Effector memory CD4-positive, alpha-beta T cell (primary cell): ENCODE measurements at places on chromosomes 3 and 15.
A peak's percentile ranks its signal among the peaks of the same experiment; 100 is the strongest.

DNA sequence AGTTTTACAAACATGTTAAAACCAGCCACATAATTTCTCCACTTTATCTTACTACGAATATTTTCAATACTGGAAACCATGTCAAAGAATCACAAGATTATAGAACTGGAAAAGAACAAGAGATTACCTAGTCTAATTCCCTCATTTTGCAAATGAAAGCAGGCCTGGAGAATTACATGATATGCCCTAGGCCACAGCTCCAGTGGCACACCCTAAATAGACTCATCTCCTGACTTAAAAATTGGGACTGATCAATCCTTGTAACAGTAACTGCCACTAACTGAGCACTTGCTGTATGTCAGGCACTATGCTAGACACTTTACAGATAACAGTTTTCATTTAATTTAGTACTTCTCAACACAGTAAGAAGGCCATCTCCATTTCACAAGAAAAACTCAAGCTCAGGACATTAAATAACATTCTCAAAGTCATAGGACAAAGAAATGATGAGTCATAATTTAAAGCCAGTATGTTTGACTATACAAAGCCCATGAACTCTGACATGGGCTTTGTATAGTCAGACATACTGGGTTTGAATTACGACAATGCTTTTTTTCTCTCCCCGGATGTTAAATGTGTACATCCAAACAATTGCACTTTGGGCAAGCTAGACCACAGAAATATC lies 9.4 kb downstream of the IGSF11 start:
- DNase-seq, result no peak
- H3K27ac ChIP-seq, result no peak overlapping the region
- H3K4me3 ChIP-seq, result no peak overlapping the region
- H3K4me1 ChIP-seq, result no peaks in the 10 kb centered on the region
- no peaks in the 10 kb centered on the region for H3K27me3 ChIP-seq
- H3K36me3 ChIP-seq, result no peaks in the 10 kb centered on the region

GRCh38 chr3:62149962-62150361 lies 223.4 kb downstream of the FEZF2 start:
- no peaks in the 10 kb centered on the region for H3K4me1 ChIP-seq
- H3K4me3 ChIP-seq, result no peak overlapping the region
- DNase-seq, result no peak
- no peak overlapping the region for H3K27ac ChIP-seq
- H3K27me3 ChIP-seq, result no peaks in the 10 kb centered on the region

GRCh38 chr3:149593418-149594160 lies 64.2 kb downstream of the WWTR1 start:
- no peak overlapping the region for H3K27ac ChIP-seq
- H3K4me3 ChIP-seq, result no peak overlapping the region
- H3K4me1 ChIP-seq, result no peaks in the 10 kb centered on the region
- H3K27me3 ChIP-seq, result no peaks in the 10 kb centered on the region
- DNase-seq, result no peak

DNA sequence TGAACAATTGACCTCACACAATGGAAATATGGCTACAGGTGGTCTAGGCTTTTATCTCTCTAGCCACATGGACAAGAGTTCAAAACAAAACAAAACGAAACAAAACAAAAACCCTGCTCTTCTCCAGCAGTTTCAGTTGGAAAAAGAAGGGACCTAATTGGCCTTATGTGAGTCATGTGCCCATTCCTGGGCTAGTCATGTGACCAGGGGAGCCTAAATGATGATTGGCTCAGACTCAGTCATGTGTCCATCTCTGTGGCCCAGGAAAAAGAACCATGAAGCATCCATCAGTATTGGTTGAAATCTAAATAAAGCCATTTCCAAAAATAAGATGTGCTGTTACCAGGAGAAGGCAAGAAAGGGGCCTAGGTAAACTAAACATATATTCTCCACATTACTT lies 96.8 kb downstream of the ANXA2 start:
- no peaks in the 10 kb centered on the region for H3K4me1 ChIP-seq
- no peak overlapping the region for H3K4me3 ChIP-seq
- no peak overlapping the region for H3K27ac ChIP-seq

DNA sequence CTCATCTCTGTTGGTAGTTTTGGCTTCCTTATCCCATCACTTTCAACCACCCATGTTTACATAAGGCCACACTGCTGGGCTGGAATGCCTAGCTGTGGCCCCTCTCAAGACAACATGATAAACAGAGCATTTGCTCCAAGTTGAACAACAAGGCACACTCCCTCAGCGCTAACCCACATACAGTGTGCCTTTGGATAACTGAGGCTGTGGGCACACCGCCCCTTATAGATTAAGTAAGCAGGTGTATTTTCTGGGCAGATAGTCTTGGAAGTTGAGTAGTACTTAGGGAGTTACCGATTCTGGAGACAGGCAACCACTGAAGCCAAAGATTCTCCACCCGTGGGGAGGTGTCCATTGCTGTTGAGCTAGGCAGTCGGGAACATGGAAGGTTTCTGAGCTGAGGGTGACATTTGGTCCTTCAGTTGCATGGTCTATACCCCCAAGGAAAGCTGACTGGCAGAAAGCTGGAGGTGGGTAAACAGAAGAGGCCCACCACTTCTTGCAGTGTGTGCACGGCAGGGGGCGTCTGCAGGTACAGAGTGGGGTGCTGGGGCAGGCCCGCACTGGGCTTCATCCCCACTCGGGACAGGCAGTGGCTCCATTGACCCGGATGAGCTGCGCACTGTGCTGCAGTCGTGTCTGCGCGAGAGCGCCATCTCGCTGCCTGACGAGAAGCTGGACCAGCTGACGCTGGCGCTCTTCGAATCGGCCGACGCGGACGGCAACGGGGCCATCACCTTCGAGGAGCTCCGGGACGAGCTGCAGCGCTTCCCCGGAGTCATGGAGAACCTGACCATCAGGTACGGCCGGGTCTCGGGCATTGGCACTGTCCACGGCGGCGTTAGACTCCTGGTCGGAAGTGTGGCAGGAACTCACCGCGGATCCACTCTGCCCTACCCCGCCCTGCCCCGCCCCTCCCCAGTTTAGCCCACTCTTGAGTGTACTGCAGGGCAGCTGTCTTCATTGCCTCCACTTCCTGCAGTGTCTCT lies 16.8 kb downstream of the NOX5 start:
- H3K4me1 ChIP-seq, result no peaks in the 10 kb centered on the region
- no peaks in the 10 kb centered on the region for H3K27me3 ChIP-seq

DNA sequence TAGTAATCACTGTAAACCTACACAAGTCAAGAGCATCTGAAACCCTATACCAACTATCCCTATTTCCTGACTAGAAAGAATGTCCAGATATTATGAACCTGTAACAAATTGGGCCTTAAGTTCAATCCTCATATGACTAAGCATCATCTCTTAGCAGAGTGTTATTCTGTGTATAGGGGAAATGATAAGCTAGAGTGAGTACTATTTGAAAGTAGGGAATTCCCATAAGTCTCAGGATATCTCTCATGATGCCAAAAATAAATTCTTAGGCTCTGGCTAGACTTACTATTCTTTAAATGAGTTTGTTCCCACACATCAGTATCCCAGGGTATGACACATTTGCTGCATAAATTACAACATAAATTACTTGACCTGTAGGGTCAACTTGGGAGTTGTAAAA lies 15.3 kb downstream of the MRPL47 start:
- H3K4me1 ChIP-seq, result no peaks in the 10 kb centered on the region
- H3K27ac ChIP-seq, result no peak overlapping the region
- no peaks in the 10 kb centered on the region for H3K27me3 ChIP-seq
- no peak overlapping the region for H3K4me3 ChIP-seq

DNA sequence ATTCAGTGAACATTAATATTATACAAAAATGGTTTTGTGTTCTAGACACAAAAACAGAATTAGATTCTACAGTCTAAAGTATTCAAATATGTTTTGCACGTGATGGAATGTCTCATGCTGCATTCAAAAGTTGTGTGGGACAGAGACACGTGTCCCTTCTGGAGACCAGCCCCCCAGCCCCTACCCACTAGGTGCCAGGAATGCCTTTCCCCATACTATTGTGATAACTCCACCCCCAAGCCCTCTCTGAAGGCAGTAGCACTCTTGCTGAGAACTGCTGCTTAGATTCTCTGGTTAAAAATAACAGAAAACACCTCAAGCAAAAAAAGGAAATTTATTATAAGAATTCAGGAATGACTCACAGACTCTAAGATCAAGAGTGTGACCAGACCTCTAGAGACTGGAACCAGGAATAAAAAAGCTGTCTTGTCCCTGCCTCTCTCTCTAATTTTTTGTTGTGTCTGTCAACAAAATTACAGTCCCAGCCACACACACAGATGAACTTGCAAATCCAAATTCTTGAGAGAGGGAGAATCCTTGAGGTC lies 57.7 kb downstream of the PXYLP1 start:
- no peaks in the 10 kb centered on the region for H3K4me1 ChIP-seq
- H3K27me3 ChIP-seq, result no peaks in the 10 kb centered on the region
- H3K4me3 ChIP-seq, result no peak overlapping the region

DNA sequence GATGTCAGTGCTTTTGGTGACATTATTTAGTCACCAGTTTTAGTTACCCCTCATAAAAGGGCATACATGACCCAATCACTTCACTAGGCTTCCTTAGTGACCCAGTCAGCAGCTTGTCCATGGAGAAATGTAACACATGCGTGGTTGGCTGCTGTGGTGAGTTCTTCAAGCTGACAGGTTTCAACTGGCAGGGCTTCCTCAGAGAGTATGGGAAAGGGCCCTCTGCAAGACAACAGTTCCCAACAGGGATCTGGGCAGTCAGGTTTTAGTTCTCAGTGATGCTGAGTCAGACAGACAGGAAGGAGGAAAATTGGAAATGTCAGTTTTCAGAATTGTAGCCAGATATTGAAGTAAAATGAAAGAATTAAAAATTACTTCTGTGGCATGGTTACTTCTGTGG lies 282.5 kb downstream of the TBL1XR1 start:
- no peak overlapping the region for H3K4me3 ChIP-seq
- DNase-seq, result no peak
- no peaks in the 10 kb centered on the region for H3K36me3 ChIP-seq
- H3K27ac ChIP-seq, result no peak overlapping the region
- H3K27me3 ChIP-seq, result no peaks in the 10 kb centered on the region
- H3K4me1 ChIP-seq, result no peaks in the 10 kb centered on the region

DNA sequence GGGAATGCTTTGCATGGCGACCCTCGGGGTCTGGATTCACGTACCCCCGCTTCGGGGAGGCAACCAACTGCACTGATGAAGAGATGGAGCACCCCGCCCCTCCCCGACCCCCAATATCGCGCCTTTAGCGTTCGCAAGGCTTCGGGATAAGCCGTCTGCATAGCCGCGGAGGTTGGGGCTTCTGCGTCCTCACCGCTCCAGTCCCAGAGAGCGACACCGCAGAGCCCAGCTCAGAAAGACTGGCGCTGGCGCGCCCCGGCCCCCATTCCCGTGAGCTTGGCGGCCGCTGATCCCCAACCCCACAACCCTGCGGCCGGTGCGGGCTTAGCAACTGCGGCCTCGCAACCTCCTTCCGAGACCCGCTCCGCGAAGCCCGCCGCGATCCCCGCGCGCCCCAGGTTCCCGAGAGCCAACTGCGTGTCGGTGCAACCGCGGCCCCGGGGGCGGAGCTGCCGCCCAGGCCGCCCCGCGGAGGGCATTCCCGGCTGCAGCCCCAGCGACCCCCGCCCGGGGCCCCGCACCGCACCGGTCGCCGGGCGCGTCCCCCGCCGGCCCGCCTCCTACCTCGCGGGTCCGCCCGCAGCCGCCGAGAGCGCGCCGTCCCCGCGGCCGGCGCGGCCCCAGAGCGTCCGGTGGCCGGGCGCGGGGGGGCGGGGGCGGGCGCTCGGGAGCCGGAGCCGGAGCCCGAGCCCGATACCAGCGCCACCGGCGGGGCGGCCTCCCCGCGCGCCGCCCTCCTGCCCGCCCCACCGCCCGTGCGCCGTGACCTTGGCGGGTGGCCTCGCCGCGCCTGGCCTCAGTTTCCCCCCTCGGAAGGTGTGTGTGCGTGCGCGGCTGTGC lies 79.5 kb downstream of the IQSEC1 start:
- DNase-seq, result no peak
- no peaks in the 10 kb centered on the region for H3K27me3 ChIP-seq
- H3K27ac ChIP-seq, result peak overlapping the region; percentile 68
- H3K4me3 ChIP-seq, result peak overlapping the region; percentile 68
- H3K36me3 ChIP-seq, result peaks cover 17% of the 10 kb centered on the region

- no peaks in the 10 kb centered on the region for H3K36me3 ChIP-seq
- DNase-seq, result no peak
- no peak overlapping the region for H3K4me3 ChIP-seq
- no peaks in the 10 kb centered on the region for H3K27me3 ChIP-seq
These were observed 117.7 kb upstream of the FOXB1 start for GRCh38 chr15:59886441-59886840.

- no peak overlapping the region for H3K4me3 ChIP-seq
- H3K27ac ChIP-seq, result no peak overlapping the region
- no peaks in the 10 kb centered on the region for H3K36me3 ChIP-seq
- no peaks in the 10 kb centered on the region for H3K27me3 ChIP-seq
- no peak for DNase-seq
These were observed 143.2 kb upstream of the ARHGEF26 start for GRCh38 chr3:153978006-153978405.

DNA sequence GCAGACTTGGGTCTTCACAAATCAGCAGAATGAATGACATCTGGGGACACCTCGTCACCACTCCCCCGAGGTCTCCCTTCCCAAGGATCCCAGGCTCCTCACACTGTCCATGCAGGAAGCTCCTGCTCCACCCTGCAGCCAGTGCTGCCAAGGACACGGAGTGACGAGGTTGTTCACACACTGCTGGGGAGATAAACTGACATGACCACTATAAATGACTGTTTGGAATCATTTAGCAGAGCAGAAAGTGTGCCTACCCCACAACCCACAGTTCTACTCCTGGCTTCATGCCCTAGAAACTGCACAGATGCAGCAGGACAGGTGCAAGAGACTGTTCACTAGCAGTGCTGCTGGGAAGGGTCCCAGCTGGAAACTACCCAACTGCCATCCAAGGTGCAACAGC lies 19.7 kb upstream of the PRSS50 start:
- DNase-seq, result no peak
- H3K27me3 ChIP-seq, result no peaks in the 10 kb centered on the region
- no peak overlapping the region for H3K27ac ChIP-seq
- no peaks in the 10 kb centered on the region for H3K36me3 ChIP-seq
- no peaks in the 10 kb centered on the region for H3K4me1 ChIP-seq
- H3K4me3 ChIP-seq, result no peak overlapping the region

DNA sequence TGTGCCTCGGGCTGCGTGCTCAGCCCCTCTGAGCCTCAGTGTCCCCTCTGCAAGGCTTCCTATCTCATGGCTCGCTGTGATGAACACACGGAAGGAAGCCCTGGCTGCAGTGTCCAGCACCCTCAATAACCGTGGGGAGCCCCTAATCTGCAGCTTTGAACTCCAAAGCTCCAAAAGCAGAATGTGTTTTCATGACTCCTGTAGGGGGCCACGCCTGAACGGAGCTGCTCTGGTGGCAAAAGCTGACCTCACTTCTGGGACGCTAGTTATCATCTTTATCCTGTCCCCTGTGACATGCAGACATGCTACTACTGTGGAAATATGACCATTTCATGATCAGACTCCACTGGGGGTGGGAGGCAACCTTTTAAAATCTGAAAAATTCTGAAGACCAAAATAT lies 98.8 kb downstream of the SEC22A start:
- H3K27me3 ChIP-seq, result no peaks in the 10 kb centered on the region
- no peak for DNase-seq
- H3K27ac ChIP-seq, result no peak overlapping the region
- H3K4me3 ChIP-seq, result no peak overlapping the region
